ENCODE measurements at places on chromosomes 5 and 9.
A peak's percentile ranks its signal among the peaks of the same experiment; 100 is the strongest.

DNA sequence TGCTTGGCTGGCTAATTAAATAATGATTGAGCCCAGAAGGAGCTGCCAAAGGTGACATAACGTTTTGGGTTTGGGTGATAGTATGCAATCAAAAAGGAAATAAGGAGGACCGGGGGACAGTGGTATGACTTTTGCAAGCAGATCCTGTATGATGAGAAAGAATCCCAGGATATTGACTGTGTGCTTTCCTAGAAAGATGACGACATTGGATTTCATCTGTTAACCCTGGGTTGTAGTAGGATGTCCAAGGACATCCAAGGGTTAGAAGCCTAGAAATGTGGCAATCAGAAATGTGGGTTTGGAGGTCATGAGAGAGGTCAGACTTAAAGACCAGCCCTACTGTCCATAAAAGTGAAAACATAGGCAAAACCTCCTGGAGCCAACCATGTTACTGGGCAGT is 50.3 kb upstream of the HMHB1 start:
- no peak for DNase-seq

DNA sequence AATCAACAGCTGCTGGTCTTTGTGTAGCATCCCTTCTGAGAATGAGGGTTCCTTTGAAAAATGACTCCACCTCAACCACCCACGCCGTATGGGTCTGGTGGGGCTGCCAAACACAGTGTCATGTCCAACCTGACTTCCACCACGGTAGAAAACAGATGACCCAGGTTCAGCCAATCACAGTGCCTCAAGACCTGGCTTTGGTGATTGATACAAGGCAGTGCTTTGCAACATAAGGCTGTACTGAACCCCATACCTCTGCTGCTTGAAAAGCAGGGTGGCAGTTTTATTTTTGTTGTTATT is 11.5 kb upstream of the TGFBR1 start:
- DNase-seq: no peak

GRCh38 chr9:72564479-72565281 is 43.3 kb downstream of the TMC1 start:
- DNase-seq: peak; percentile 40

DNA sequence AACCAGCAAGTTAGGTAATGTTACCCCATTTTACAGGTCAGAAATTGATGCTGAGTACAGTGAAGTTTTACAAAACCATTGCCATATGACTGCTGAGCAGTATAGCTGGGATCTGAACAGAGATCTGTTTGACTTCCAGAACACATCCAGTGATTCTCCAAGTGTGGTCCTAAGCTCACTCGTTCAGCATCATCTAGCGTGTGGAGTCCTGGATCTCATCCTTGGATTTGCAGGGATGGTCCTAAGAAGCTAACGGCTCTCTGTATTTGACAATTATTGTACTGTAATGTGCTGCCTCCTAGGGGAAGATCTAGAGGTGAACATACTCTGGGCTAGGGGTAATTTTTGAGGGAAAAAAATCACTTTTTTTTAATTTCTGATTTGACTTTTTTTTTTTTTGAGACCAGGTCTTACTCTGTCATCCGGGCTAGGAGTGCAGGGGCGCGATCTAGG is 1.4 kb downstream of the SLC26A2 start:
- DNase-seq: peak; percentile 45

DNA sequence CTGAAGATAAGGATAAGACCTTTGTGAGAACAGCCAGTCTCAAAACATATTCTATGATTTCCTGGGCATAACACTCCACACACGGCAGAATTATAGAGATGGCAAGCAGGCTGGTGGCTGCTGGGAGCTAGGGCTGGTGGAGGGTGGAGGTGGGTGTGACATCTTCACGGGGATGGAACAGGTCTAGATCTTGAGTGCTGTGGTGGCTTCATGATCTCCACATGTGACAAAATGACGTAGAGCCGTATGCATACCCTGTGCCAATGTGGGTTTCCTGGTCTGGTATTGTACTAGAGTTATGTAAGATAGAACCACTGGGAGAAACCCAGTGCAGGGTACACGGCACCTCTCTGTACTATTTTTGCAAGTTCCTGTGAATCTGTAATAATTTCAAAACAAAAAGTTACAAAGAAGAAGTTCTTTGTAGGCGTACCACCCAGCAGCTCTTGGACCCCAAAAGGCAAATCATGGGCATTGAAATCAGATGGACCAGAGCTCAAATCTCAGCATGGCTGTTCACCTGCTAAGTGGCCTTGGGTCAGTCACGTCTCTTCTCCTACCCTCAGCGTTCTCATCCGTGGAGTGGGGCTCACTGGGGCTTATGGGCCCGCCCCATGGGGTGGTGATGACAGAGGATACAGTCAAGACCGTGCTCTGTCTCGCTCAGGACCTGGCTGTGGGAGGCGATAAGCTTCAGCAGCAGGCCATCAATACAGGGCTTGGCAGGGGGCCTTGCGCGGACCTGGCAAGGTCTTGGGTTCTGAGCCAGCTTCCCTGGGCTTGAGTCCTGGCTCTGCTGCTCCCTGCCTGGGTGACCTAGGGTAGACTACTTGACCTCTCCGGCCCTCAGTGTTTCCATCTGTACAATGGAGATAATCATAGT is 74.7 kb upstream of the UNC5A start:
- DNase-seq: no peak

- no peak for DNase-seq
Measured at GRCh38 chr9:29319736-29320513, 1746.6 kb upstream of the C9orf72 start.

GRCh38 chr9:92724528-92725265 is 39.9 kb downstream of the BICD2 start:
- no peak for DNase-seq

GRCh38 chr5:169519358-169519757 is 64.2 kb upstream of the SPDL1 start:
- DNase-seq: no peak

GRCh38 chr5:154523709-154524108 is 45.7 kb upstream of the HAND1 start:
- no peak for DNase-seq

DNA sequence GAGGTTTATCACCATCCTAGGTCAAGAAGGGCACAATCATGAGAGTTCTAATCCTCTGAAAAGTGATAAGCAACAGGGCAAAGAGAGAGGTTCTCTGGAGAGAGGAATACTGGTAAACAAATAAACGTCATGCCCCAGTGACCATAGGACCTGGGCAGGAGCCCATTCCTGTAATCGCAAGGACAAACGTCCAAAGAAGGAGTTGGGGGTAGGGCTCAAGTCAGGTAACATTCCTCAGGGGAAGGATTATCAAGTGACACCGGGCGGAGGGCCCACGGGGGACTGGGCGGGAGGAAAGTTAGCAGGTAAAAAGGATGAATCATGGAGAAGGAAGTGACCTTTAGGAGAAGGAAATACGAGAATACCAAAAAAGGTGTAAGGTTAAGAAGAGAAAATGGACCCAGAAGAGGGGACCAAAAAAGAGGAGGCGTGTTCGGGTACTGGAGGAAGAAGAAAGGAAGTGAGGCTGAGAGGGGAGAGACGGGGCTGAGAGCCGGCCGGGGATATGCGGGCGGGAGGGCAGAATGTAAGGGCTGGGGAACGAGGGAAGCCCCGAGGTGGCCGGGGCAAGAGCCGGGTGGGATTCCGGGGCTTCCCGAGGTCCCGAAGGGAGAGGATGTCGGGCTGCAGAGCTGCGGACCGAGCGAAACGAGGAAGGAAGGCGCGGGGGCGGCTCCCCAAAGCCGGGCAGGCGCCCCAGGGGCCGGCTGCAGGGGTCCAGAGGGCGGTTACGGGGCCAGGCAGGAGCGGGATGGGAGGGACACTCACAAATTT is 583 bp downstream of the DIAPH1 start:
- peak; percentile 40 for DNase-seq
